ENCODE measurements at places on chromosomes 11 and 22. TPM values are rescaled to one million over a fixed set of nuclear protein-coding genes. Genes with fewer than 3 reads are reported as not detected.
A peak's percentile ranks its signal among the peaks of the same experiment; 100 is the strongest.

Gene SF3A1
- 99.2 TPM for total RNA-seq

Gene OR4D11
- not detected for total RNA-seq

Gene MRGPRX4
- total RNA-seq: not detected

DNA sequence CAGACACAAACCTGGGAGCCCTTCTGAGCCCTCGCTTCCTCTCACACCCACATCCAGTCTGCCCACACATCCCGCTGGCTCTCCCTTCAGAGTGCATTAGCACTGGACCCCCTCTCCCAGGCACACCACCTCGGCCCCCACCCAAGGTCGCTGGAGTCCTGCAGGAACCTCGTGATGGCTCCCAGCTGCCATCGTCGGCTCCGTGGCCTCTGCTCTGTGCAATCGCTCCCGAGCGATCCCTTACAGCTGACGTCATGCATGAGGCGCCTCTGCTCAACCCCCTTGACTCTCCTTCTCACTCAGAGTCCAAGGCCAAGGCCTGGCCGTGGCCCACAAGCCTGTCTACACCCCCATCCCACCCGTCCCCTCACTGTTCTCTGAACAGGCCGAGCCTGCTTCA lies 183.9 kb downstream of the EFCAB6 start:
- no peaks in the 10 kb centered on the region for H3K4me1 ChIP-seq
- H3K27me3 ChIP-seq: no peaks in the 10 kb centered on the region
- DNase-seq: peak; percentile 54
- no peak overlapping the region for H3K4me3 ChIP-seq
- no peak overlapping the region for H3K27ac ChIP-seq

DNA sequence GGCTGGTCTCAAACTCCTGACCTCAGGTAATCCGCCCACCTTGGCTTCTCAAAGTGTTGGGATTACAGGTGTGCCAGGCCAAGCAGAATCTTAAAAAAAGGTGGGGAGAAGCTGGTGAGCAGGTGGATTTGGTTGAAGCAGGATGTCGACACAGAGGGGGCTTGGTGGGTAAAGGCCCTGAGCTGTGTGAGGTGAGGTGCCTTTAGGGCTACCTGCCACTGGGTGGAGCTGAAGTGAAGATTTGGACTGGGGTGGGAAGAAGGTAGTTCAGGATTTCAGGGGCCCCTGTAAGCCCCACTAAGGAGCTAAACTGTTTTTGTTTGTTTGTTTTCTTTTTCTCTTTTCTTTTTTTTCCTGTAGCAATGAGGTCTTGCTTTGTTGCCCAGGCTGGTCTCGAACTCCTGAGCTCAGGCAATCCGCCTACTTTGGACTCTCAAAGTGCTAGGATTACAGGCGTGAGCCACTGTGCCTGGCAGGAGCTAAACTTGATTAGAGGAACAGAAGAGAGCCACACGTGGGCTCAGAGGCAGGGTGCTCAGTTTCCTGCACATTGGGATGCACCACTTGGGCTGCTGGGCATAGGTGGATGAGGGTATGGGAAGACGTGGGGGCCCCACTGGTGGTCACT lies 6.0 kb downstream of the P2RX6 start:
- H3K4me1 ChIP-seq: no peaks in the 10 kb centered on the region
- H3K4me3 ChIP-seq: no peak overlapping the region
- DNase-seq: no peak
- H3K36me3 ChIP-seq: no peaks in the 10 kb centered on the region

- peak overlapping the region; percentile 94 for H3K27ac ChIP-seq
- DNase-seq: no peak
- no peaks in the 10 kb centered on the region for H3K27me3 ChIP-seq
- peaks cover 21% of the 10 kb centered on the region for H3K4me1 ChIP-seq
- peak overlapping the region; percentile 88 for H3K4me3 ChIP-seq
Observed at GRCh38 chr22:29604076-29604360, 585 bp downstream of the NF2 start.

GRCh38 chr11:33197915-33198727 lies 36.8 kb upstream of the CSTF3 start:
- H3K4me3 ChIP-seq: no peak overlapping the region
- H3K36me3 ChIP-seq: no peaks in the 10 kb centered on the region
- no peak overlapping the region for H3K27ac ChIP-seq
- DNase-seq: no peak

DNA sequence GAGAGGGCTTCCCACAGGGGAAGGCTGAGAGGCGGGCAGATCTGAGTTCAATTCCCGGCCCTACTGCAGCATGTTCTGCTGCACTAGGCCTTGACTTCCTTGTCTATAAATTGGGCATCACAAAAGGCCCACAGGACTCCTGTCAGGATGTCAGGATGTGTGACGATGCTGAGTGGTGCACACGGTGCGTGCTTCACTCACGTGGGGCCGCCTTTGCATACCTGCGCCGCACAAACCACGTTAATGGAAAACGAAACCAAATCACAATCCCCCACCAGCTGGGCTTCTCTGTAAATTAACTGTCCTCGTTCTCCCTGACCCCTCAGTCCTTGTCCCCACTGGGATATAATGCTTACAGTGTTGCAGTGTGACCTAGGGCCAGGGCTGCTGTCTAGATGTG lies 32.3 kb upstream of the TSPAN18 start:
- no peaks in the 10 kb centered on the region for H3K4me1 ChIP-seq
- H3K27me3 ChIP-seq: no peaks in the 10 kb centered on the region
- H3K4me3 ChIP-seq: no peak overlapping the region

Data from heart left ventricle (tissue), 16 donors.